ENCODE measurements at places on chromosomes 6 and 20. TPM values are rescaled to one million over a fixed set of nuclear protein-coding genes. Genes with fewer than 3 reads are reported as not detected.
A peak's percentile ranks its signal among the peaks of the same experiment; 100 is the strongest.

GRCh38 chr6:39102071-39102820 is 12.7 kb downstream of the SAYSD1 start:
- DNase-seq, result no peak

- DNase-seq, result no peak
Observed at GRCh38 chr6:2751871-2752270, 1.1 kb upstream of the MYLK4 start.

- DNase-seq, result peak; percentile 35
Observed at GRCh38 chr6:111581957-111582356, 23.7 kb downstream of the TRAF3IP2 start.

DNA sequence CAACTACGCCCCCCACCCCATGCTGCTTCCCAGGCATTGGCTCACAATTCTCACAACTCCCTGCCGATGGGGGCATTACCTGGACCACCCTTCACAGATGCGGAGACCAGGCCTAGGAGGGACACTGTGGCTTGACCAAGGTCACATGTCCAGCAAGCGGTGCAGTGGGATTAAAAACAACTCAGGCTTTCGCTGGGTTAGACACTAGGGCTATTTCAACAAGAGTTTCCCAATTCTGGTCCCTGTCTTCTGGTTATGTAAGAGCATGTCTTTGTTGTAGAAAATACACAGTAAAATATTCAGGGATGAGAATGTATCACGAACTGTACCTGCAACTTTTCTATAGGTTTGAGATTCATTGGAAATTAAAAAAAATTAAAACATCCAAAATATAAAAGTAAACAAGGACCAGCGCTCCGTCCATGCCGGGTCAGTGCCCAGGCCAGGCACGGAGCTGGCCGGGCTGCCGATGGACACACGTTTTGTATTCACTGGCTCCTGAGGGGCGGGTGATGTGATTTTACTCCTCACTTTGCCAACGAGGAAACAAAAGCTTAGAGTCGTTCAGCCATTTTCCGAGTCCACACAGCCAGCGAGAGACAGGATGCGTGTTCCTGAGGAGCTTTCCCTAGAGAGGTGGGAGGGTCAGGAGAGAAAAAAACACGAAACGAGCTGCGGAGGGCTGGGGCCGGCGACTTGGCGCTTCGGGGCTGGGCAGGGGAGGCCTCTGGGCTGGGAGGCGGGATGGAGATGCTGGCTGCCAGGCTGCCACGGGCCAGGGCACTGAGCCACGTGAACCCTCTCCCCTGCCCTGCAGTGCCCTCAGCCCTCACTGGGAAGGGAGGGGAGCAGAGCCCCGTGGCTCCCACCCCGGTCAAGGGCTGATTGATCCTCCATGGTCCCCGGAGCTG is 17.1 kb upstream of the VSTM2L start:
- DNase-seq, result no peak

DNA sequence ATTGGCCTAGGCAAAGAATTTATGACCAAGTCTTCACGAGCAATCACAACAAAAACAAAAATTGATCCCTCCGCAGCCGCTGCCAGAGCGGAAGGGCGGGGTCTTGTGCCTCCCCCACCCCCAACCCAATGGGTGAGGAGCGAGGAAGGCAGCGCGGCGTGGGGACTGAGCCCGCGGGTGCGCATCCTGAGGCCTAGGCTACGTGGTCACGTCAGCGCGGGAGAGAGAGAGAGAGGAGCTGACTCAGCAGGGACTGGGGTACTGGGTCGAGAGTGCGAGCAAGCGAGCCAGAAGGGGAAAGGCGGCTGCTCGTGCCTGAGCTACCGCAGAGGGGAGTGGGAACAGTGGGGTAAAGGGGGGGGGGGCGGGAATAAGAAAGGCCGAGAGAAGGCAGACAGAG is 90.1 kb upstream of the FERMT1 start:
- DNase-seq, result no peak

DNA sequence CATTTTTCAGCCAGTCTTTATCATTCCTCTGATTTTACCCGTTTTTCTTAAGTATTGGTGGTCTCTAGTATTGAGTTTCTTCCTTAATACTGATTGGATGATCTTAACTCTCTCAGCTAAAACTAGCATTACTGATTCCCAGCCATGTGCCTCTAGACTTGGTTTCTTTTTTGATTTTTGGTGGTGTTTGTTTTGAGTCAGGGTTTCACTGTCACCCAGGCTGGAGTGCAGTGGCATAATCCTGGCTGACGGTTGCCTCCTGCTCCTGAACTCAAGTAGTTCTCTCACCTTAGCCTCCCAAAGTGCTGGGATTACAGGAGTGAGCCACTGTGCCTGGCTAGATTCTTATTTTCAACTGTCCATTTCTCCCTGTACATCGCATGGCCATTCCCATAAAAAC is 24.9 kb downstream of the DPPA5 start:
- DNase-seq, result no peak

DNA sequence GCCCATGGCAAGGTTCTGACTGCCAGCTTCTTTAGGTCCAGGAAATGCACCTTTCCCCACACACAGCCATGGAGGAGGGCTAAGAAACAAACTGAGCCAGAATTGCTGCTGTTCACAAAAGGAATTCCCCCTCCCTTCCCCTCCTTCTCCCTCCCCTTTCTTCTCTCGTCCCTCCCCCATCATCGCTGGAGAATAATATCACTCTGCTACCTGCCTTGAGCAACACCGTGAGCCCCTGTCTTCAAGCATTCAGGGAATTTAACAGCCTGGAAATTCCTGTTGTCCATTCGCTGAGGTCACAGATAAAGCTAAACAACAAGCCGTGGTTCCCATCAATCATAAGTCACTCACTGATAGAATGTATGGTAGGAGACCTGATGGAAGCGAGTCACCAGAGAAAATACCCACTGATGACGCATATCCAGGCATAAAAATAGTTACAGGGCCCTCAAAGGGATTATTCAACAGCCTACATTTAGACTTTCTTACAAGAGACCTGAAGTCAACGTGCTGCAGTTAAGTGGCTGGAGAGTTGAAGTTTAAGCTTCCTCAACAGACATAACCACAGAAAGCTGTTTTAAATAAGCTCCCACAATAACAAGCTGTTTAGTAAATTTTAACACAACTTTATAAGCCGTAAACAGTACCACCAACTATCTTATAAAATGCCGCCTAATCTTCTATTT is 59.7 kb downstream of the HIVEP2 start:
- peak; percentile 96 for DNase-seq

The CCN5 gene
- not detected for total RNA-seq

The ZNF391 gene
- total RNA-seq, result 3.7 TPM

The CDSN gene
- not detected for total RNA-seq

The KHDC1L gene
- total RNA-seq, result not detected

The ATG5 gene
- total RNA-seq, result 66.0 TPM
